NCI-H446 treated with DMSO at 0.1 percent for 48 hours (cell line): ENCODE measurements at places on chromosomes 6 and 20.

GRCh38 chr6:92110403-92110802 lies 1309.0 kb downstream of the EPHA7 start:
- DNase-seq, result no peak

DNA sequence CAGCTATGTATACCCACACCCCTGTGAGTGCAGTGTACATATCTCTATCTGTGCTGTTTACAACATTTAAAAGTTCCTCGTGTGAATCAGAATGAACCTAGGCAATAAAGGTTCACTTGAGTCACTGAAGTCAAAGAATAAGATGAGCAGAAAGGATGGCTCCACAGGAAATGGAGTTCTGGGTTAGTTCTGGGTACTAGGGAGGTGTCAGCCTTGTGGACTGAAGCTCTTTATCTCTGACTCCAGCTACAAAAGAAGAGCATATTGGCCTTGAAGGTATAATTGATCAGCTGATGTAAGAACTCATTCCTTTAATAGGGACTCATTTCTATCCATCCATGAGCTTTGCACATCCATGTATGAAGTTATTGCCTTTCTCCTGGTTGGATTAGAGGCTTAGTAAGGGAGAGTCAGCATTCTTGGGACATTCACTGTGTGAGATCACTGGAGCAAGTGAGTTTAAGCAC lies 73.9 kb upstream of the BACH2 start:
- no peak for DNase-seq

- no peak for DNase-seq
Measured at GRCh38 chr6:79188107-79188506, 46.4 kb downstream of the HMGN3 start.

GRCh38 chr6:104326173-104327001 lies 533.3 kb downstream of the HACE1 start:
- no peak for DNase-seq

DNA sequence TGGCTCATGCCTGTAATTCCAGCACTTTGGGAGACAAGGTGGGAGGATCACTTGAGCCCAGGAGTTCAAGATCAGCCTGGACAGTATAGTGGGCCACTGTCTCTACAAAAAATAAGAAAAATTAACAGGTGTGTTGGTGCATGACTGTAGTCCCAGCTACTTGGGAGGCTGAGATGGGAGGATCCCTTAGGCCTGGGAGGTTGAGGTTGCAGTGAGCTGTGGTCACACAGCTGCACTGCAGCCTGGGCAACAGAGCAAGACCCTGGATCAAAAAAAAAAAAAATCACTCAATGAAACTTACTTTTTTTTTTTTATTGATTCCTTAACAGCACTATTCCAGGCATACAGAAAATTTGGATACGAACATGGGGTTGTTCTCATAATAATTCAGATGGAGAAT lies 14.0 kb downstream of the CDKAL1 start:
- no peak for DNase-seq
